CD8-positive, alpha-beta T cell (primary cell): ENCODE measurements at places on chromosomes 16 and 17.

DNA sequence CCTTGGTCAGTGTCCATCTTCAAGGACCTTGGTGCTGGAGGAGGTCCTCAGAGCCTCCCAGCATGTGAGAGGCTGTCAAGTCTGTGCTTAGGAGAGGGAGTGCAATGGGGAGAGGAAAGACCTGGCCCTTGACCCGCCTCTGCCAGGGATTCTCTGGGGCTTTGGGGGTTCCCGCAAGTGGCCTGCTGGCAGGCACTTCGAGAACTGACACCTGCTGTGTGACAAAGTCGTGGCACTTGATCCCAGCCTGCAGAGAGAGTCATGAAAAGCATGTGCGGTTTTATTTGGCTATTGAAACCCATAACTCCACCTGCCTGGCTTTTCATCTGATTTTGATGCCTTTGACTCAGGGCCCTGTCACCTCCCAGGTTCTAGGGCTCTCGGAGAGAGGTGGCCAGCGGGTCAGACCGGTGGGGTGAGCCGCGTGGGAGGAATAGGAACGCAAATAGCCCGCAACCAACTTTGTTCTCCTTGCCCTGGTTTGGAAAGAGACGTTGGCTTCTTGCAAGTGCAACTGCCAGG, 42.8 kb upstream of the GSE1 start:
- no peak for DNase-seq

DNA sequence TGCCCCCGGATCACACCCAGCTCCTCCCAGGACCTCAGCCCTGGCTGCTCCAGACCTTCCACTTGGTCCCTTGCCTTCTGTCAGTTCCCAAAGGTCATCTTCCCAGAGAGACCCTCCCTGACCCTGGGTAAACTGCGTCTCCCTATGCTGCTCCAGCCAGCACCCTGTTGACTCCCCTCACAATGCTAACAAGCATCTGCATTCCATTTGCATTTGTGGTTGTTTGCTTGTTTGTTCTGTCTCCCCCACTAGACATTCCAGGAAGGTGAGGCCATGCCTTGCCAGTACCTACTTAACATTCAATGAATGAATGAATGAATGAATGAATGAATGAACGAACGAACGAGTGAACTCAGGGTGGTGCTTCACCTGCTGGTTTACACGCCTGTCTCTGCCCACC, 171.2 kb downstream of the WSCD1 start:
- no peak for DNase-seq

- no peak for DNase-seq
Measured at GRCh38 chr16:13902677-13903076, 17.3 kb upstream of the ERCC4 start.

DNA sequence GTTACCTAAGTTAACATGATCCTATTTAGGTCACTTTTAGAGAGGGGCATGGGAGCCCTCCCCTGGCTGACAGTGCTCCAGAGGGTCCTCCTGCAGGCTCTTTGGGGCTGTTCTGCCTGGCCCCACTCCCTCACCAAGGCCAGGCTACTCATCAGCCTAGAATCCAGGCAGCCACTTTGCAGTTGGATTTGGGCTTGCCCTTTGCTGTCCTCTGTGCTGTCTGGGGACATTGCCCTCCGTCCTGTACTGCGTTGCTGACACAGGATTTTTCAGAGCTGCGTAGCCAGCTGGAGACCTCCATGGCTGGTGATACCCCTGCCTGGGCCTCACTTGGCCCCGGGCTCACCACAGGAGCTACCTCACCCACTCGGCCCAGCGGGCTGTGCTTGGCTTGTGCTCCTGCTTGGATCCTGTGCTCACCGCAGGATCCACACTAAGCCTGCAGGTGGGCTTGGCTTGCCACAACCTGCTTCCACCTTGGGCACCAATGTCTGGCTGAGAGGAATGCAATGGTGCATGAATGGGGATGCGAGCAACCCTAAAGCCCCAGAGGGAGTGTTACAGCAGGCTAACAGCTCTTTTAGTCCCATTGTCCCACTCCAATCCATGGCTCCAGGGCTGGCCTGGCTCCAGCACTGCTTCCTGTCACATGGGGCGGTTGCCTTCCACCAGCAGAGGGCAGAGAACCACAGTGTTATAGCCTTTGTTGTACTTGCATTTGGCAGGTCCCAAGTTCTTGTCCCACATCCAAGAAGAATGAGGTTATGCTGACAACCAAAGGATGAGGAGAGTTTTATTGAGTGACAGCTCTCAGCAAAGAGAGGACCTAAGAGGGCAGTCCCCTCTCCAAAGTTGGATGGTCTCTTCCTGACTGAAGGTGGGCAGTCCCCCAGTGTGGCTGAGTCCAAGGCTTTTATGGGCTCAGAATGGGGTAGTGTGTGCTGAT, 21.5 kb downstream of the CCL4 start:
- no peak for DNase-seq

DNA sequence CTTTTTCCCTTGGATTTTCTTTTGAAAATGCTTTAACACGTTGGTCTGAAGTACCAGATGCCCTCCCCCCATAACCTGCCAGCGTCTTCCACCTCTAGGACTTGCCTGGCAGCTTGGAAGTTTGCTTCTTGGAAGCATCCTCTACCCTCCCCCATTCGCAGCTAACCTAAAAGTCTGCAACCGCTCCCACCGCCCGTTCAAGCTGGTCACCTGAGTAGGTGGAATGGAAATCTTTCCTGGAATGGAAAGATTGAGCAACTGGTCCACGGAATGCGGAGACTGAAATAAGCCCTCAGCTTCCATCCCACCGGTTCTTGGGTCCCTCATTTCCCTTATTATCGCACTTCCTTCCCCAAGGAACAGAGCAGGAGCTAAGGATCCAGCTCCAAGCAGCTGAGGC, 31.4 kb downstream of the HS3ST3B1 start:
- DNase-seq: no peak

GRCh38 chr17:27303734-27304133, 9.8 kb downstream of the WSB1 start:
- no peak for DNase-seq

DNA sequence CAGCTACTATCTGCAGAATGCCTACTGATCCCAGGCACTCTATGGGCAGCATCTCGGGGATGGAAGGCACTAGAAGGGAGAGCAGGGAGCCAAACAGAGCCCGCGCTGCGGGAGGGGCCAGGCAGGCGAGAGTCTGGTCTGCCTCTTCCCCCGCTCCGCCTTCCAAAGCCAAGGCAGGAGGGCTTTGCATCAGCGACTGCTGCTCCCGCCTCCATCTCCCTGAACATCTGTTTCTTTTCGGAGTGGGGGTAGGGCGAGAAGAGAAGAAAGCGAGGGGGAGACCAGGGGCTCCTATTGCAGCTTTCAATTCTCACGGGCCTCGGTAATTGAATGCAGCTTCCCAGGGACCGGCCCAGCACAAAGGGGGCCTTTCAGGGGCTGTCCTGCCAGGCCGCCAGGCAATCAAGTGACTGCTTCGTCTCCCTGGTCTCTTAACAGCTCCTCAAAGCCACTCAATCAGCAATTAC, 31.4 kb upstream of the CDC42EP4 start:
- no peak for DNase-seq

DNA sequence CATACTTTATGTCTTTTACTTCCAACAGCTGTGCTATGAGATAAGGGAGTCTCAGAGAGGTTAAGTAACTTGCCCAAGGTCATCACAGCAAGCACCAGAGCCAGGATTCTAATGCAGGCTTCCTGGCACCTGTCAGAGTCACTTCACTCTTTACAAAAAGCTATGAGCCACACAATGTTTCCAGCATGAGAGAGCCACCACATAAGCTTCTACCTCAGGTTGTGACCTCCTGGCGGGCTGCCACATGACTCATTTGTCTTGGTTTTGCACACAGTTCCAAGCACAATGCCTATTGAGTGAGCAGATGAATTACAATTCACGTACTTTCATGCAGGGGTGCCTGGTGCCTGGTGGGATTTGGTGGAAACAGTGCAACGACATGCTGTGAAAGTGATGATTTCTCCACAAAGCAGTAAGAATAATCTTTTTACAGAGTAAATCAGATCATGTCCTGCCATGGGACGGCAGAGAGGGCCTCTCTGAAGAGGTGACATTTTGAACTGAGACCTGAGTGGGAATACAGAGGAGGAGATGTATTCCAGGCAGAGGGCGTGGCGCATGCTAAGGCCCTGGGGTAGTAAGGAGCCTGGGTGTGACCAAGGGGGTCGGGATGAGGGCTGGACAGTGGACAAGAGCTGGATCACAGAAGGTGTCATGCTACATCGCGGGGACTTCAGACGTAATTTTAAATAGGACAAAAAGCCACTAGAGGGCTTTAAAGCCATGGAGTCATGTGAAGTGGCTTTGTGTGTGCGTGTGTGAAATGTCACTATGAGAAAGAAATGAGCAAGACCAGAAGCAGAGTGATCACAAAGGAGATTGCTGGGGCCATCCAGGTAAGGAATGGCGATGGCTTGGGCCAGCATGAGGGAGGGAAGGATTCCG, 53.4 kb downstream of the CACNG3 start:
- DNase-seq: no peak

- no peak for DNase-seq
Measured at GRCh38 chr16:19361587-19361986, 56.1 kb upstream of the TMC5 start.
